ENCODE measurements at places on chromosomes 6 and 20. TPM values are rescaled to one million over a fixed set of nuclear protein-coding genes. Genes with fewer than 3 reads are reported as not detected.

DNA sequence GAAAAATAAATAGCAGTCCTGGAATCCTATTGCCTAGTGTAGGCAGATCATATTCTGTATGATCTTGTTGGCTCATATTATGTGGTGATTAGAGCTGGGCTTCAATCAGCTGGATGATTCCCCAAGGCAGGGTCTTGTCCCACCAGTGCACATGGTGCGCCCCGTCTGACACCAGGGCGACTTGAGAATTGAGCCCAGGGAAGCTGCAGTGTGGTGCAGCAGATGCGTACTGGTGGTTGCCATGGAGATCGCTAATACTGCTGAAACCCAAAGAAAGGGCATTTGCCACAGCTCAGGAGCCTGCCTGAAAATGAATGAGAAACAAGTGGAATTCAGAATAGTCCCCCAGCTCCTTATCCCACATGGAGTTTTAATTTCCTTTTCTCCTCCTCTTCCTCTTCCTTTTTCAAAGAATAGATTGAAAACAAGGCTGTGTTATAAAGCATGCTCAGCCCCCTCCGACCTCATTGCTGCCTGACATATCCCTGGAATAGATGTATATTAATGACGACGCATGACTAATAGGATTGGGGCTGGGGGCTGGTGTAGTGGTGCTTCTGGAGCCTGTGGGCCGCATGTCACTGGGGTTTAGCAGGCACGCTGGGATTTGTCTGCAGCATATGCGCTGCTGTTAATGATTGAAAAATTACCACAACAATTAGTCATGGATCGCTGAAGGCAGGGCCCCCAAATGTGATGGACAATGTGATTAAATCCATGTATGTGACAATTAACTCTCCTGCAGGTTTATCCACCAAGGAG is 210.5 kb downstream of the FARS2 start:
- H3K27me3 ChIP-seq, result no peaks in the 10 kb centered on the region
- H3K4me1 ChIP-seq, result 0 out of 2 replicates have a peak, but pooled peaks cover 3% of the 10 kb centered on the region
- H3K4me3 ChIP-seq, result no peak overlapping the region
- DNase-seq, result no peak

The ID4 gene
- polyA plus RNA-seq, result not detected

DNA sequence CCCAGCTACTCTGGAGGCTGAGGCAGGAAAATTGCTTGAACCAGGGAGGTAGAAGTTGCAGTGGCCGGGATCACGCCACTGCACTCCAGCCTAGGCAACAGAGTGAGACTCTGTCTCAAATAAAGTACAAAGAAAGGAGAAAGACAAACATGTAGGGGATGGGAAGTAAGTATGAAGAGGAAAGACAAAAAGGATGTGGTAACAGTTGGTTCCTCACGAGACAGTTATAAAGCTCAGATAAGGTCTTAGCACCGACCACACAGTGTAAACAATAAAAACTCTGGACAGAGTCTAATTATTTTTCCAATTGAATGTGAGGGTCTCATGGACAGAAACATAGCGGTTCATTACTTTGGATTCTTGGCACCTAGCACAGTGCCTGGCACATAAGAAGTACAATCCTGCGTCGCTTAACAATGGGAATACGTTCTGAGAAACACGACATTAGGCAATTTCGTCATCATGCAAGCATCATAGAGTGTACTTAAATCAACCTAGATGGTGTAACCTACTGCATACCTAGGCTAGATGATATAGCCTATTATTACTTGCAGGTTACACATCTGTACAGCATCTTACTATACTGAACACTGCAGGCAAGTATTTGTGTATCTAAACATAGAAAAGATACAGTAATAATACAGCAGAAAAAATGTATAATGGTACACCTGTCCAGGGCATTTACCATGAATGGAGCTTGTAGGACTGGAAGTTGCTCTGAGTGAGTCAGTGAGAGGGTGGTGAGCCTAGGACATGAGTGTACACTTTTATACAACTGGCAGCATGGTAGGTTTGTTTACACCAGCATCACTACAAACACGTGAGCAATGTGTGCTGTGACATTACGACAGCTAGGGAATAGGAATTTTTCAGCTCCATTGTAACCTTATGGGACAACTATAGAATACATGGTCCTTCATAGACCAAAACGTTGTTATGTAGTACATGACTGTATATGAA is 38.2 kb downstream of the MBOAT1 start:
- no peak for DNase-seq
- H3K27ac ChIP-seq, result peak overlapping the region; percentile 50
- no peak overlapping the region for H3K4me3 ChIP-seq
- H3K27me3 ChIP-seq, result no peaks in the 10 kb centered on the region

- H3K27ac ChIP-seq, result no peak overlapping the region
- no peak for DNase-seq
- H3K4me1 ChIP-seq, result no peaks in the 10 kb centered on the region
- no peak overlapping the region for H3K4me3 ChIP-seq
Observed at GRCh38 chr6:18062733-18063132, 59.7 kb downstream of the NHLRC1 start.

GRCh38 chr20:4728120-4728760 is 6.5 kb downstream of the PRND start:
- no peak for DNase-seq
- H3K4me3 ChIP-seq, result no peak overlapping the region
- peaks cover 7% of the 10 kb centered on the region for H3K4me1 ChIP-seq
- no peak overlapping the region for H3K27ac ChIP-seq
- no peaks in the 10 kb centered on the region for H3K36me3 ChIP-seq

DNA sequence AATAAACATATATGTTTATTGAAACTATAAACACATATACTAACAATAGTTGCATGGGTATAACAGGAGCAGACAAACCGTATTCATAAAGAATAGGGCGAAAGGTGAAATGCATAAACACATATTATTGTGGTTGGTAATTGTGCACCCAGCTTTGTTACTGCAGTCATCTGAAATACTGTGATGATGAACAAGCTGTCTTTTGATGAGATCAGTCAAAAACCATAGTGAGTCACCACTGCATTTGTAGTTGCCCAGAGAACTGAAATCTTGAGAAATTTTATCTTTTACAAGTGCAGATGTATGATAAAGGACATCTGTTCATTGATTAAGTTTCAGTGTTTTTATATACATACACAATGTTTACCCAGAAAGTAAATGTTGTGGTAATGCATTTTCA is 133.7 kb downstream of the MYO6 start:
- H3K4me3 ChIP-seq, result no peak overlapping the region
- no peak for DNase-seq
- no peak overlapping the region for H3K27ac ChIP-seq
- H3K4me1 ChIP-seq, result no peaks in the 10 kb centered on the region

The RCAN2 gene
- not detected for polyA plus RNA-seq

DNA sequence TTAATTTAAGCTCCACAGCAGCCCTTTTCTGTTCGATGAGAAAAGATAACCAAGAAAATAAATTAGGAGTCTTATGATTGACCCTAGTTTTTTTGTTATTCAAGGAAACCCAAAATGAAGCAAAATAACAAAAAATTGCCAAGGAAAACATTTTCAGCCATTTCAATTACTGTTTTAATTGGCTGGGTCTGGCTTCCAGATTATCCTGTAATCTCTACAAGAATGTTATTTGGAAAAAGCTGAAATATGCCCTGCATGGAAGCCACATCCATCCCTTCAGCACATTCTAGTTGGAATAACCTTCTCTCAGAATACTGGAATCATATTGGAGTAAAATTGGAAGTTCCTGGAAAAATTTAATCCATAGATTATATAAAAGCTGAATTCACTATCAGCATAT is 191.1 kb upstream of the CCN2 start:
- no peak overlapping the region for H3K27ac ChIP-seq
- no peak for DNase-seq
- no peak overlapping the region for H3K4me3 ChIP-seq
- no peaks in the 10 kb centered on the region for H3K36me3 ChIP-seq
